ENCODE measurements at places on chromosomes 1 and 21.
A peak's percentile ranks its signal among the peaks of the same experiment; 100 is the strongest.

DNA sequence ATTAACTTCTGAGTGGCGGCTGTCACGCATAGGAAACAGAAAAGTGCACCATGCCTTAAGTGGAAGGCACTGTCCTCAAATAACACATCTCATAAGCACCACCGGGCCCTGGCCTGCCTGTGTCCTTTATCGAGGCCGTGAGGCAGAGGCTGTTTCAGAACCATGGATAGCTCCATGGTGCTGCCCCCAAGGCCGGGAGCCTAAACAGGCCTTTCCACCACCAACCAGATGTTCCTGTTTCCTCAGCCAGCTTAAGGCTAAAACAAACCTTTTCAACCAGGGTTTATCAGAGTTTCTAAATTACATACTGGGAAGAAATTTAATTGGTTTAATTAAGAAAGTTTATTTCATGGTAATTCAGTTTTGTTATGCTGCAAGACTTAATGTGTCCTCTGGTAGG lies 114.4 kb downstream of the DMRTA2 start:
- no peak for DNase-seq

- no peak for DNase-seq
Observed at GRCh38 chr1:42736152-42736551, 3.9 kb downstream of the CLDN19 start.

DNA sequence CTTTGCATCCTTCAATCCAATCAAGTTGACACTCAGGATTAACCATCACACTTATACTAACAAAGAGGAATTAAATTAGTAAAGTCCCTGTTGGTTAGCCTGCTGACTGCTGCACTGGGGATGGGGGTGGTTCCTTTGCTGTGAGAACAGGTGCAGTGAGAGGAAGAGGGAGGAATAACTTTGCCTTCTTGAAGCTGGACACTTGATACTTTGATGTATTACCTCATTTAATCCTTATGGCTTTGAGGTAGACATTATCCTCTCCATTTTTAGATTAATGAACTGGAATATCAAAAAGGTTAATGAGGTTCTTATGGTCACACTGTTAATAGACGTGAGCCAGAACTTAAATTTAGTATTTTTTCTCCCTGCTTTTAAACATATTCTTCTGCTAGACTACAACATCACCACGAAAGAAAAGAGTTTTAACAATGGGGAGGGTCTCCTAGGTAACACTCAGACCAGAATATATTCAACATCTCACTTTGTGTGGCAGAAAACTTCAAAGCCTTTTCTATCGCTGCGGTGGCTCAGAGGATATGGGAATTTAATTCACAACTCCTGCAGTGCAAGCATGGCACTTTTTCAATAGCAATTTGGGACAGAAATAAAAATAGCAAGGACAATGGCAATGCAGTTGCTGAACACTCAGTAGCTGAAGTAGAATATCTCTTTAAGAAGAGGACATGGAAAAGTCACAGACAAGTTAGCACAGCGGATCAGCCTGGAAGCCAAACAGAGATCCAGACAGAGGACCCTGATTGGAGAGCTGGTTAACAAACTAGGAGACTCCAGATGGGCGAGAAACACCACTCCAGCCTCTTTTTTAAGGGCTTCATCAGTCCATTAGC lies 68.8 kb upstream of the DNAH14 start:
- DNase-seq: no peak

DNA sequence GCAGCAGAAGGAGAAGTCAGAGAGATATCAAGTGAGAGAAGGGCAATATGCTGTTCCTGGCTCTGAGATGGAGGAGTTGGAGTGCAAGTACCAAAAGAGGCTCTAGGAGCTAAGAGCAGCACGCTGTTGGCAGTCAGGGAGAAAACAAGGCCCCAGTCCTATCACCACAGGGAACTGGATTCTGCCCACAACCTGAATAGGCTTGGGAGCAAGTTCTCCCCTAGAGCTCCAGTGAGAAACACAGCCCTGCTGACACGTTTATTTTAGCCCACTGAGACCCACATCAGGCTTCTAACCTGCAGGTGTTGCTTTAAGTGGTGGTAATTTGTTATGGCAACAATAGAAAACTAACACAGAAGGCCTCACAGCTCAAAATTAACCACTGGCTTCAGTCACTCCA lies 31.8 kb upstream of the ZNF644 start:
- DNase-seq: no peak

DNA sequence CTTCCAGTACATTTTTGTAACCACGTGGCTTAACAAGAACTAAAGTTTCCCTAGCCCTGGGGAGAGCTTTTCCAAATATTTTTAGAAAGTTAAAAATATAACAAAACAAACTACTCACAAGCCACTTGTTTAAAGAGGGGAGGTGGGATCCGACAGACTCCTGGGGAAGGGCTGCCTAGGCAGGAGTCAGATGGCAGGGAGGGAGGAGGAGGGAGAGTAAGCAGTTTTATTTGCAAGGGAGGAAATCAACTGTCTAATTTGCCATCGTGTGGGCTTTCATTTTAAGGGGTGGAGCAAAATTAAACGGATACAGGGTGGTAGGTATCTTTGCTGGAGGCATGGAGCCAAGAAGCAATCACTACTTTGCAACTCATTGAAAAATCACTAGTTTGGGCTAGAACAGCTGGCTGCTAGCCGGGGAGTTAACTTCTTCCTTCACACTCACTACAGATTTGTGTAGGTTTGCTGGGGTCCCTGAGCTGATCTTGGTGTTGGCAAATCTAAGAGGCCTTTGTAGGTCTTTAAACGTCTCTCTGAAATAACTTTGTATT lies 8.8 kb downstream of the BARHL2 start:
- DNase-seq: no peak

GRCh38 chr1:17277511-17278159 lies 28.7 kb downstream of the PADI3 start:
- DNase-seq: no peak

DNA sequence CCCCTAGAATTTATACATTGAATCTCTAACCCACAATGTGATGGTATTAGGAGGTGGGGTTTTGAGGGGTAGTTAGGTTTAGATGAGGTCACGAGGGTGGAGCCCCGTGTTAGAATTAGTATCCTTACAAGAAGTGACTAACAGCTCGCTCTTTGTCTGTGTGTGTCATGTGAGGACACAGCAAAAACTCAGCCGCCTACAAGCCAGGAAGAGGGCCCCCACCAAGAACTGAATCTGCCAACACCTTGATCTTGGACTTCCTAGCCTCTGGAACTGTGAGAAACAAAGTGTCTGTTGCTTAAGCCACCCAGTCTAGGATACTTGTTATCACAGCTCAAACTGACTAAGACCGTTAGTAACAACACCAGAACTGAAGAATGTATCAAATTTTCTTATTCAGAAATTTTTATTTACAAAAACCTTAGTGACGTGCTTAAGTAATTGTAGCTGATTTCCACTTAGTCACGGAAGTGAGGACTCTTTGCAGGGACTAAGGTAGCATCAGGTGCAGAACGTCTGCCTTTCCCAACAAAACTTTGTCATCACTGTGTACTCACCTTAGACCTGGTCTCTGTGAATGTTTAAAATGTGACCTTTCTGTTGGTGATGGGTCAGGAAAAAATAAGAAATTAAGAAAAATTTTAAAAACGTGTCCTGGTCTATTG lies 24.5 kb upstream of the LRRC8C start:
- no peak for DNase-seq

DNA sequence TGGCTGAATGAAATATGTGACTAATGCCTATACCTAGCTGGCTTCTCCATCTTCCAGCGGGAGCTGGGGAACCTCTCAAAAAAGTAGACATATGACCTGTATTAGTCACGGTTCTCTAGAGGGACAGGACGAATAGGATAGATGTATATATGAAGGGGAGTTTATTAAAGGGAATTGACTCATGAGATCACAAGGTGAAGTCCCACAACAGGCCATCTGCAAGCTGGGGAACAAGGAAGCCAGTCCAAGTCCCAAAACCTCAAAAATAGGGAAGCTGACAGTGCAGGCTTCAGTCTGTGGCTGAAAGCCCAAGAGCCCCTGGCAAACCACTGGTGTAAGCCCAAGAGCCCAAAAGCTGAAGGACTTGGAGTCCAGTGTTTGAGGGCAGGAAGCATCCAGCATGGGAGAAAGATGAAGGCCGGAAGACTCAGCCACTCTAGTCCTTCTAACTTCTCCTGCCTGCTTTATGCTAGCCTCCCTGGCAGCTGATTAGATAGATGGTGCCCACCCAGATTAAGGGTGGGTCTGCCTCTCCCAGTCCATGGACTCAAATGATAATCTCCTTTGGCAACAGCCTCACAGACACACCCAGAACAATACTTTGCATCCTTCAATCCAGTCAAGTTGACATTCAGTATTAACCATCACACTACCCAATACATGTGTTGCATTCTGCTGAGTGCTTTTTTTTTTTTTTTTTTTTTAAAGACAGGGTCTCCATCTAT lies 19.6 kb downstream of the OLIG1 start:
- DNase-seq: no peak

DNA sequence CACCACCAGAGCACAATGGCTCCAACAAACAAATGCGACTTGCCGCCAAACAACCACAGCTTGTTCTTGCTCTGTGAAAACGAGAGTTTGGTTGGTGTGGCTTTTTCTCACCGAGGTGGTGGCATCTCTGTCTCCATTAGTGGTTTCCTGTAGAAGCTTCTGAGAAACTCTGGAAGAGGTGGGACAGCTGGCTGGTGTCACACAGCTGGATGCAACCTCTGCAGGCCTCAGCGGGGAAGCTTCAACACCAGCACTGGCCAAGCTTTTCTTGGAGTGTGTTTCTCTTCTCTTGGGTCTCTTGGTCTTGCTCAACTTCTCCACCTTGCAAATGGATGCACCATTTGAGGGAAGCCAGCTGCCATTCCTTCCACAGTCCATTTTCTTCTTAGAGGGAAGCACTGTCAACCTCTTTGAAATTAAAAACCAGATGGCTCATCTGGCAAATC lies 124.8 kb downstream of the KCNN3 start:
- no peak for DNase-seq

DNA sequence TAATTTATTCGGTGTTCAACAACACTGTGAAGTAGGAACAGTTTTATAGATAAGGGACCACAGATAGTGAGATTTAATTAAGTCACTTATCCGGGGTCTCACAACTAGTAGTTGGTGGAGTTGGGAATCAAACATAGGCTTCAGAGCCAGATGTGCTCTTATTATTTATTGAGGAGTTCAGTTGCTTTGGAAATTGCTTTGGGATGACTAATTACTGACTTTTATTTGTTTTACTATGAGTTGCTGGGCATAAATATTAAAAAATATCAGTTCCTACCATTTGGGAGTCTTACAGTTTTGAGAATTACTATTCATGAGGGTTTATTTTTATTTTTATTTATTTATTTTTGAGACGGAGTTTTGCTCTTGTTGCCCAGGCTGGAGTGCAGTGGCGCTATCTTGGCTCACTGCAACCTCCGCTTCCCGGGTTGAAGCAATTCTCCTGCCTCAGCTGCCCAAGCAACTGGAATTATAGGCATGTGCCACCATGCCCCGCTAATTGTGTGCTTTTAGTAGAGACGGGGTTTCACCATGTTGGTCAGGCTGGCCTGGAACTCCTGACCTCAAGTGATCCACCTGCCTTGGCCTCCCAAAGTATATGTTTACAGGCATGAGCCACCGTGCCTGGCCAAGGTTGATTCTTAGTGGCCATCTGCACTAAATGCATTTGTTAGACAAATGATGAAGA lies 27.7 kb downstream of the THRAP3 start:
- no peak for DNase-seq

DNA sequence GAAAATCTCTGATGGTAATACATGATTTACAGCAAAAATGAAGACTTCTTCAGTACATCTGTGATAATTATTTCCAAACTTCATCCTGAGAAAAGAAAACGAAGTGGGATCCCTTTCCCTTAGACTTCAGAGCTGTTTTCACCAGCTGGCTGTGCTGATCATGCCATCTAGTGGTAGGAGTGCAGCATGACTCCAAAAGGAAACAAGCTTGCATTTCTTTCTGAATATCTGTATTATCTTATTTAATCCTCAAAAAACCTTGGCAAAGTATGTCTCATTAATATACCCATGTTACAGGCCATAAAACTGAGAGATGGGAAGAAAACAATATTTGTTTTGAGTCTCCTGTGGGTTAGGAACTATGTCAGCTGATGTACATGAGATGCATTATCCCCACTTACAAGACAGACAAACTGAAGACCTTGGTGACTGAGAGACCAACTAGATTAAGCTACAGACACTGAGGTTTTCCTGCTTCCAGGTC lies 9.8 kb upstream of the GJA8 start:
- peak; percentile 26 for DNase-seq

- DNase-seq: no peak
Observed at GRCh38 chr21:25911730-25912401, 177.1 kb downstream of the GABPA start.

GRCh38 chr1:47621483-47621882 lies 183.6 kb downstream of the FOXD2 start:
- no peak for DNase-seq

GRCh38 chr1:89681045-89681729 lies 48.3 kb downstream of the LRRC8C start:
- no peak for DNase-seq

DNA sequence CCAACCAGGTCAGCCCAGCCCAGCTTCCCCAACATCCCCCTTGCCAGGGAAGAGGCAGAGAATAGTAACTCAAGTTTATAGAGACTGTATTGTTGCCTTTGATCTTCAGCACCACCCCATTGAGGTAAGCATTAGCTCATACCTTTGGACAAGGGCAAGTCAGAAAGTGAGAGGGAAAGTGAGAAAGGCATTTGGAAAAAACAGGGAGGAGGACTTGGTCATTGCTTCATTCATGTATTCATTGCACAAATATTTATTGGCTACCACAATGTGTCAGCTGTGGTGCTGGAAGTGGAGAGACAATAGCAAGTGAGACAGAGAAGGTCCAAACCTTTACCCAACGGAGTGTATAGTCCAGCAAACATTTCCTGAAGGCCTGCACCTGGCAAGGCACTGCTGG lies 561.2 kb downstream of the KIF26B start:
- DNase-seq: peak; percentile 69

DNA sequence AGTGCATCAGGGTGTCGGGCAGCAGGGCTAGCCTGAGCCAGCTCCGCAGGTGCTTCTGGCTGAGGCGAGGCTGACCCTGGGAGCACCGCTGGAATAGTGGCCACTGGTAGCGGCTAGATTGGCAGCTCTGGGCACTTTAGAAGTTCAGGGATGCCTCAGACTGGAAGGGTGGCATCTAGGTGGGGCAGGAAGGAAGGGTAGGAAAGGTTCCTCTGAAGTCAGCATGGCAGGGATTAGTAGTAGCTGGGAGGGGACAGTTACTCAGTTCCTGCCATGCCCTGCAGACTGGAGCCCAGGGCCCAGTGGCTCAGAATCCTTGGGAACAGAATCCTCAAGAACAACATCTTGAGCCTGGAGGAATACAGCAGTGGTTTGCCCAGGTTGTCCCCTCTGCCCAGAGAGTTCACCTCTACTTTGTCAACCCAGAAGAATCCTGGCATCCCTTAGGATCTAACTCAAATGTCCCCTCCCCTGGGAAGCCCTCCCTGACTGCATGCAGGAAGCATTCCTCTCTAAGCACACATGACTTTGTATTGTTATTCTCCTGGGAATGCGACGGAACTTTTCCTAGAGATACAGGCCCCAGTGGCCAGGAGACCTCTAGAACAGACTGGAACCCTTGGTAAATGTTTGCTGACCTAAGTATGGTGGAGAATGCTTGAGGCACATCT lies 39.5 kb upstream of the BCAR3 start:
- no peak for DNase-seq

- DNase-seq: no peak
Observed at GRCh38 chr1:67457247-67457646, 27.0 kb upstream of the SERBP1 start.
